H9 (cell line): ENCODE measurements at places on chromosomes 1 and 21. TPM values are rescaled to one million over a fixed set of nuclear protein-coding genes. Genes with fewer than 3 reads are reported as not detected.

Gene EFNA1
- 1.4 and 1.9 TPM in 2 replicates for total RNA-seq

Gene CADM3
- total RNA-seq: 5.6 and 5.7 TPM in 2 replicates

Gene SHISAL2A
- 0.44 and 0.90 TPM in 2 replicates for total RNA-seq

Gene PLEKHA6
- 1.6 and 2.1 TPM in 2 replicates for total RNA-seq

Gene CFAP410
- total RNA-seq: 16.9 and 17.0 TPM in 2 replicates

Gene CASQ2
- not detected in 2 replicates for total RNA-seq

Gene MSH4
- total RNA-seq: 0.53 and 0.63 TPM in 2 replicates

Gene CASZ1
- total RNA-seq: 2.3 and 3.9 TPM in 2 replicates

Gene ZNF648
- total RNA-seq: 1.1 and 1.4 TPM in 2 replicates

Gene FAM3B
- total RNA-seq: 4.0 and 5.0 TPM in 2 replicates

Gene MYCL
- total RNA-seq: 17.6 and 18.4 TPM in 2 replicates

Gene CHAF1B
- 19.3 and 21.7 TPM in 2 replicates for total RNA-seq

Gene CIART
- total RNA-seq: 15.6 TPM in 2 replicates

Gene MX2
- 1.8 and 1.9 TPM in 2 replicates for total RNA-seq

Gene NPL
- total RNA-seq: 1.1 and 2.4 TPM in 2 replicates

Gene GPR3
- 4.3 and 4.4 TPM in 2 replicates for total RNA-seq

Gene KIF21B
- 7.0 and 7.5 TPM in 2 replicates for total RNA-seq

Gene AMY1C
- not detected in 2 replicates for total RNA-seq

Gene C1orf115
- total RNA-seq: 6.0 and 7.3 TPM in 2 replicates

Gene A3GALT2
- total RNA-seq: not detected in 2 replicates
